ENCODE measurements at places on chromosomes 6 and 20.

DNA sequence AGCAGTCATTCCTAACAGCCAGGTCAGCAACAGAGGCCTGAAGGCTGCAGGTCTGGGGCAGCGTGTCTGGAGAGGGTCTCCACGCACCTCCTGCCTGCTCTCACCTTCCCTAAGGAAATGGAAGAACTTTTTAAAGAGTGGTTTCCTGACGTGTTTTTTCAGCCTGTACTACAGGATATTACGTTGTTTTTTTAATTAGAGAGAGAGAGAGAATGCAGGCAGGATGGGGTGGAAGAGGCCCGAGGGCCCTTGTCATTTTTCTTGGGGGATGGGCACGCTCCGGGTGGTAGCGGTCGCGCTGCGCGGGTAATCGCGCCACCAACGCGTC, 2.1 kb downstream of the DLL1 start:
- no peak for DNase-seq

DNA sequence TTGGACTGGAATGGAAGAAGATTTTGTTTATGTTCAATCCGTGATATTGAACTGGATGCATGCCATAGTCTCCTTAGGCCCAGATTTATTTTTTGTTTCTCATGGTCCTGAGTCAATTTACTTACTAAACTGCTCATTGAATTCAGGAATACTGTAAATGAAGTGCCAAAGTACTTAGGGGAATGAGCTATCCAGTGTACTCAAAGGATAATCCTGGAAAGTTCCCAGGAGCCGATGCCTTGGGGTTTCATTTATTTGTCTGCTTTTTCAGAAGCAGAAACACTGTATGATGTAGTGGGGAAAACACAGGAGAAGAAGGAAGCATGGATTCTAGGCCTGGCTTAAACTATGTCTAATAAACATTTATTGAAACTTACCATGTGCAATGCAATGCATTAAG, 56.1 kb upstream of the THEMIS start:
- DNase-seq = no peak

DNA sequence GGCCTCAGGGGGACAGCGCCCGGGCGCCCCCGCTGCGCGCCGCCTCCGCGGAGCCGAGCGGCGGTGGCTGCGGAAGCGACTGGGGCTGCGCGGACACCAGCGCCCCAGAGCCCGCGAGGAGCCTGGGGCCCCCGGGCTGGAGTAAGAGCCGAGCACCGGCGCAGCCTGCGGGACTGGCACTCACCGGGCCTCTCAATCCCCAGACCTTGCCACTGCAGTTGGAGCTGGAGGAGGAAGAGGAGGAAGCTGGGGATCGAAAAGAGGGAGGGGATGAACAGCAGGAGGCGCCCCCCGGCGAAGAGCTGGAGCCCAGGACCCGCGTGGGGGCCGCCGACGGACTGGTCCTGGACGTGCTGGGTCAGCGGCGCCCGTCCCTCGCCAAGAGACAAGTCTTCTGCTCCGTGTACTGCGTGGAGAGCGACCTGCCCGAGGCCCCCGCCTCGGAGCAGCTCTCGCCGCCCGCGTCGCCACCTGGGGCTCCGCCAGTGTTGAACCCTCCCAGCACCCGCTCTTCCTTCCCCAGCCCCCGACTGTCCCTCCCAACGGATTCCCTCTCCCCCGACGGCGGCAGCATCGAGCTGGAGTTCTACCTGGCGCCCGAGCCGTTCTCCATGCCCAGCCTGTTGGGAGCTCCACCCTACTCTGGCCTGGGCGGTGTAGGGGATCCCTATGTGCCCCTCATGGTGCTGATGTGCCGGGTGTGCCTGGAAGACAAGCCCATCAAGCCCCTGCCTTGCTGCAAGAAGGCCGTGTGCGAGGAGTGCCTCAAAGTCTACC, 590 bp downstream of the RNF217 start:
- peak; percentile 61 for DNase-seq

DNA sequence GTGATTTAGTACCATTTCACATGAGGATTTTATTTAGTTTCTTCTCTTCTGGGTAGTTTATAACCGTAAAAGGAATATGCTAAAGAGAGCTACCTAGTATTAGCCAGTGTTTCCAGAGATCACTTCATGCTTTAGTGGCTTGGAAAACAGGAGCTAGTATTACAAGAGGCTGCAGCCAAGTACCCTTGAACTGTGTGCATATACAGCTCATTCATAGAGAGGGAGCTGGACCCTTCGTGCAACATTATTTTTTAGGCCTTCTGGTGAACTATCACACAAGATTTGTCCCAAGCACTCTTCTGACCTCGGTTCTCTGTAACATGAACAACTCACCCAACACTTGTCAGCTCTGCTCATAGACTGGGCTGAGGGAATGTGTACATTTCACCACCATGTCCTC, 74.9 kb upstream of the RIN2 start:
- DNase-seq = peak; percentile 30

- no peak for DNase-seq
These were observed 154.6 kb downstream of the SASH1 start for GRCh38 chr6:148497257-148497656.

GRCh38 chr20:11274141-11274594, 600.4 kb upstream of the JAG1 start:
- DNase-seq = no peak

DNA sequence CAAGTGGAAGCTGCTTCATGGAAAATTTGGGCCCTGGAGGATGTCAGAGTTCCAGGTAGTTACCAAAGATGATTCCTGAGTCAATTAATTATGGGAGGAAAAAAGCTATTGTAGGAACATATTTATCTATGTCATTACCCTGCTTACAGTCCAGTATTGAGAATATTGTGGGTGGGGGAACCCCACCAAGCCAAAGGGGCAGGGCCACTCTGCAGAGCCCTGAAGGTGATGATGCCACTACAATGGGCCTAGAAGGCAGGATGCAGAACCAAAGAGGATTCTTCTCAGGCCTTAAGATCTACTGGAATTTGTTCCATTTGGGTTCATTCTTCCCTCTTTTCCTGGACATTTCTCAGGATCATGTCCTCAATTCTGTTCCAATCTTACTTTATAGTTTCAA, 375.2 kb upstream of the MARCKS start:
- no peak for DNase-seq

DNA sequence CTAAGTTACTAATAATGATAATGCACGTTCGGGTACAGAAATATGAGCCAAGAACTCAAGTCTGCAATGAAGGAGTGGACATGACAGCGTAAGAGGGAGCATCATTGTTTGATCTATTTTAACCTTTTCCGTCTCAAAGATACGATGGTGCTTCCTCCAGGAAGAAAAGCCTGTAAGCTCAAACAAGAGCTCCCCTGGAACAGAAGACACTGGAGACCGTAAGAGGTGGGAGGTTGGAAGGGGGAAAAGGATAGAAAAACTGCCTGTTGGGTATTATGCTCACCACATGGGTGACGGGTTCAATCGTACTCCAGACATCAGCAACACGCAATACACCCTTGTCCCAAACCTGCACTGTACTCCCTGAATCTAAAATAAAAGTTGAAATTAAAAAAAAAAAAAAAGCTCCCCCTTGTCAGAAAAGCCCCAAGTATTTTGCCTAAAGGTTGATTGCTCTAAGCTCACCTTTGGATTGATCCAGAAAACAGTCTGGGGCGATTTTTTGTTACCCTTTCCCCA, 180.5 kb downstream of the TRIM27 start:
- DNase-seq = no peak

GRCh38 chr6:11785415-11785773, 6.8 kb upstream of the ADTRP start:
- DNase-seq = no peak

- no peak for DNase-seq
These were observed 5.3 kb upstream of the ACAT2 start for GRCh38 chr6:159756508-159756907.

GRCh38 chr20:39109933-39110818, 148.0 kb downstream of the DHX35 start:
- no peak for DNase-seq

DNA sequence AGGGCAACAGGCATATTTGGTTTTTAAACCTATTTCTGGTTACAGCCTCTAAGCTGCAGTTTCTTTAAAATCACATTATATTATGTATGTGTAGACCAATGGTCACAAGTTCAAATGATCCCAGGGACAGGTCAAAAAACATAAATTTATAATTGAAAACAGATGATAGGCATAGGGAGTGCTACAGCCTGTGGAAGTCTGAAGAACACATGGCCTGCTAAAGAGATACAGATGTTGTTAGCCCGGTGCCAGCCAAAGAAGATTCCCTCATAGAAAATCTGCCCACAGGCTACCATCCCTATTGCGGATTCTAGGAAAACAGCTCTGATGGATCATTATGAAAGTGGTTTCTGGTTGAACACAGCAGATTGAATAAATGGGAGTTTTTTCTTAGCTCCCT, 65.3 kb downstream of the NRSN1 start:
- no peak for DNase-seq

DNA sequence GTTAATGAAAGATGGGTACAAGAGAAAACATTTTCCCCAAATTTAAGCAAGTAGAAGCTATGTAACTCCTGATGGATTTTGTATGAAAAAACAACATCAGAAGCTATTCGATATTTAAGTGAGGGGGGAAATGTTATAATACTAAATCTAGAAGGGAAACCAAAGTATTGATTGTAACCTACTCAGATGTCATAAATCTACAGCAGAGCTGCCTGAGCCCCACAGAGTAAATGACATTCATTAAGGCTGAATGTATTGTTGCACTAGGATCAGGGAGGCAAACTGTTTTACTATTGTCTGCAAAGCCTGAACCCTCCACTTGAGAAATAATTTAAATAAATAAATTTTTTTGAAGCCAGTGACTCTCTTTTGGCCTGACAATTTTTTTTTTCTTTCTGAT, 19.3 kb downstream of the ANKRD6 start:
- DNase-seq = no peak

- peak; percentile 39 for DNase-seq
These were observed 101.7 kb upstream of the PMEPA1 start for GRCh38 chr20:57811374-57812020.

DNA sequence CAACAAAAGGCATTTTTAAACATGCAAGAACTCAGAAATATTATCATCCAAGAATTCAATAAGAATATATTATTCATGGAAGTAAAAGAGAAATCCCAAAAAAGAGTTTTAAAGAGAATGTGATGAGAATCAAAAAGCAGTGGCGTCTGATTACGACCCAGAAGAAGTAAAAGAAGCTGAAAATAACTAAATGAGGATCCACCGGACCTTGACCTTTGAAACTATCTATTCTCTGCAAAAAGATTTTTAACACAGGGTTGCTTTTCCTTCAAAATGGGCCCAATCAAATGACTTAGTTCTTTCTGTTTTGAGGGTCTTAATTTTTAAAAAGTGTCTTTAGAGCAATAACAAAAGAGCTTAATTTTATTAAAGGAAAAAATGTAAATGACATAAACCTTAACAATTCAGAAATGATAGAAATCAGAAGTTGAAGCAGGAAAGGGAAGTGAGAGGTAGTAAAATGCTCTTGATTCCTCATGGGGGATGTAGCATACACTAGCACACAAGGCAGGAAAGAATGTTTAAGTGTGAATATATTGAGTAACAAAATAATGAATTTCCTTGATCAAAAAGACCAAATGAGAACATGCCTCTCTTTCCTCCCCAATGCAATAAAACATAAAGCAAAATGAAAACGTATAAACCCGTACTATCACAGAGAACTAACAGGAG, 223.1 kb upstream of the PRDM1 start:
- no peak for DNase-seq

- DNase-seq = no peak
These were observed 80.0 kb downstream of the EPB41L2 start for GRCh38 chr6:130982941-130983456.

GRCh38 chr6:4133941-4134838, 1.2 kb downstream of the ECI2 start:
- no peak for DNase-seq

- no peak for DNase-seq
These were observed 61.0 kb upstream of the ARMH2 start for GRCh38 chr6:24859608-24860200.

- no peak for DNase-seq
These were observed 38.4 kb downstream of the BMP5 start for GRCh38 chr6:55836945-55837344.

DNA sequence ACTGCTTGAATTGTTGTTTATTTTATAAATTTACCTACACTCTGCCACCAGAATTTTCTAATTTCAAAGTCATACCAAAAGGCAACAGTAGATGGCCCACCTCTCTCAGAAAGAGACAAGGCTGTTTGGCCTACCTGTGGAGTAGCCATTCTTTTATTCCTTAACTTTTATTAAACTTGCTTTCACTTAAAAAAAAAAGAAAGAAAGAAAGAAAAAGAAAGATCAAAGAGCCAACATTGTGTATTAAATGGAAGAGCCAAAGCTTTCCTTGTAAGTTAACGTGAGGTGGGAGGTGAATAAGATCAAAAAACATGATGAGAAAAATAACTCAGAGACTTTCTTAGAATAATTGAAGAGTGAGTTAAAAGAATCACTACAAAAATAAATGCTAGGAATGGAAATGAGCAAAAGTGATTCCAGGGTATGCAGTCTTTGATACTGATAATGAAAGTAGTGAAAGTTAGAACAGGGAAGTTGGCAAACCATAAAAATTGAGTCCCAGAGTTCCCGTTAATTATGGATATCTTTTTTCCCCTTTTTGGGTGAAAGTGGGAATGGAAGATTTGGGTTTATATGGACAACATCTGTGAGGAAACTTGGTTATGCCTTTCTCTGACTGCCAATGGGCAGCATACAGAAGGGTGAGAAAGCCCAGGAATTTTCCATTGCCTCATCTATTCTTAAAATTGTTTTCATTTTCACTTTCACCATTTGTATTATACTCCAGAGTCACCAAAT, 35.9 kb upstream of the MYB start:
- DNase-seq = no peak

GRCh38 chr6:156564807-156565149, 212.4 kb upstream of the ARID1B start:
- DNase-seq = no peak

DNA sequence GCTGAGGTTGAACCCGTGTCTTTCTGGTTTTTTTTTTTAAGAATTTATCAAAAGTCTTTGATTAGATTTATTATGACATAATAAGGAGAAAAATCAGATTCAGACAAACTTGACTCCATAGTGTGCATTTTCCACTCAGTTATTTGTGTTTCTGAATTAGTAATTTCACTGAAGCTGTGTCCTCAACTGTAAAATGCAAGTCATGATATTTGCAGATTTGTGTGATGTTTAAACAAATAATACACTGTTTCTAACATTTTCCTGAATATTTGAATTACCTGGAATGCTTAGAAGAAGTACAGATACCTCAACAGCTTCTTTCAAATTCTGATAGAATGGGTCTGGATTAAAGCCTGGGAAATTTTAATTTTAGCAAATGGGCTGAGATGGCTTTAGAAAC, 1050.3 kb upstream of the MAP3K7 start:
- no peak for DNase-seq
